ENCODE measurements at places on chromosomes 2 and 18. TPM values are rescaled to one million over a fixed set of nuclear protein-coding genes. Genes with fewer than 3 reads are reported as not detected.

DNA sequence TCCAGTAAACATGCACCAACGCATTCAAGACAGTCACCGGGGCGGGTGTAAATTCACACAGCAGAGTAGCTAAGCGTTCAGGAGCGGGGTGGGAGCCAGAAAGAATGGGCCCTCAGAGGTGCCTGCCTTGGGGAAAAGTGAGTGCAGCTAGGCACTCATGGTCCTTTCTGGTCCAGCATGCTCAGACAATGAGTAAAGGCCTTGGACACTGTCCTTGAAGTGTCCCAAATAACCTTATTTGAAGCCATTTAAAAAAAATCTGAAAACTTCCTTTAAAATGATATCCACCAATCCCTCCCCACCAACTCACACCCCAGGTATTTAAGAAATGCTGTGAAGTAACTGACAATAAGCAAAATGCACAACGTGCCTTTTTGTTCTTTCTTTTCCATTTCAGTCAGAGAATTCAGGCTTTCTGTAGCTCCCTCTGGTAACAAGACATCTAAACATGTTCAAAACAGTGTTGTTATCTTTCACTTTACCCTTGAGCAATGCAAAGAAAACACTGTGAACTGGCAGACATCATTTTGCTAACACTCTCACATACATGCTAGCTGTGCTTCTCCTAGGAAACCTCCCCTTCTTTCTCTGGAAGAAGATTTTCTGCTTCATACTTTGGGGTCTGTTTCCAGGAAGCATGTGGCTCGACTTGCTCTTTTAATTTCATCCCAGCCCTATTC, 445.1 kb upstream of the SPRED2 start:
- no peak for DNase-seq

DNA sequence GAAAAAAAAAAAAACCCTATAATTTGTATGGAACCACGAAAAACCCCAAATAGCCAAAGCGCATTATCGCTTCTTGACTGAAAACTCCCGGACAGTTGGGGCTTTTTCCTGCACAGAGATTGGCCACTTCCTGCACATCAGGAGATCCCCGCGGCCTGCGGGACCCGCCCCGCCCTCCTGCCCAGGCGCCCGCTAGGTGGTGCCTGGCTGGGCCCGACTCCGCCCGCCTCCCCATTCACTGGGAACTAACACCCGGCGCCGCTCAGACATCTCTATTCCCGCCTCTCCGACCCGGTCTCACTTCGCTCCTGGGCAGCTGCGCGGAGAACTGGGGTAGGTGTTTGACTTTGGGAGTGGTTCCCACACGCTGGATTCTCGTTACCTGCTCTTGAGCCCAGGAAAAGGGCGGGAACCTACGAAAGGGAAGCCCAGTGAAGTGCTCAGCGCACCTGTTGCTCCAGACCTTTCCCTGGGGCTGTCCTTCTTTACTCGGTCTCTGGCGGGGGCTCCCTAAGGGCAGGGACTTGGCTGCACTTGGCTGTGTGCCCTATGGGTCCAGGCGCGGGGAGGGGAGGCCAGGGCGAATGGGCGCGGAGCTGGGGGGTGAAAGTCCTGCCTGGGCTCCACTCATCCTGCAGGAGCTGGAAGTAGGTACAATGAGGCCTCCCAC, at the start of gene HMSD:
Gene HMSD, plus strand, starts transcription at position 234 of the 670 bp plus-strand sequence. CDS start 4,155 bp downstream, outside the sequence.
- no peak for DNase-seq

- DNase-seq: no peak
These were observed 267.1 kb downstream of the PRKCE start for GRCh38 chr2:45918463-45919159.

The TMEM169 gene
- not detected for total RNA-seq

- no peak for DNase-seq
These were observed 2.6 kb upstream of the CYP26B1 start for GRCh38 chr2:72150157-72150860.

DNA sequence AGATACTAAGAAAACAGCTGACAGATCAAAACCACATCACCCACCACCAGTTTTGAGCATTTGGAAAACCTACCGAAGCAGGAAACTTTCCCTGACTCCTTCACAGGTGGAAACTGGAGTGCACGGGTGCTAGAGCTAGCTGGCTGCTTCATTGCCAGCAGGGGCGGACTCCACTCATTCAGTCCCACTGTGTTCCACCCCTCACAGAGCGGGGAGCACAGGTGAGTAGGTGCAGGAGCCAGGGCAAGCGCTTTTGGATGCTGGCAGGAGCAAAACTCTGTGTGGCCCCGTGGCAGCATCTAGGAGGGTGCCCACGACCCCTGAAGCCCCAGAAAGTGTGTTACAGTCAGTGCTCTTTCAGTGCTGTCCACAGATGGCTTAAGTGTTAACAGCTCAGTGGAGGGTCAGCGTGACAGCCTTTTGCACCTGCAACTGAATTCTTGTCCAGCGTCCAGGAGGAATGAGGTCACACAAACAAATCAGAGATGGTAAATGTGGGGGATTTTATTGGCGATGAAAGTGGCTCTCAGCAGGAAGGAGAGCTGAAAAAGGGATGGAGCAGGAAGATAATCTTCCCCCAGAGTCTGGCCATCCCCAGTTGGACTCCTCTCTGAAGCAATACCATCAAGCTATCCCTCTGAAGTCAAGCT, 71.1 kb downstream of the TMEM163 start:
- no peak for DNase-seq

GRCh38 chr2:101277111-101277510, 24.4 kb downstream of the CNOT11 start:
- no peak for DNase-seq

The GPR75 gene
- 1.1 TPM for total RNA-seq

GRCh38 chr2:175476948-175477347, 295.4 kb upstream of the ATP5MC3 start:
- DNase-seq: no peak

The GPAT2 gene
- total RNA-seq: 0.62 TPM

- DNase-seq: no peak
These were observed 74.6 kb upstream of the LAPTM4A start for GRCh38 chr2:20126040-20126439.

DNA sequence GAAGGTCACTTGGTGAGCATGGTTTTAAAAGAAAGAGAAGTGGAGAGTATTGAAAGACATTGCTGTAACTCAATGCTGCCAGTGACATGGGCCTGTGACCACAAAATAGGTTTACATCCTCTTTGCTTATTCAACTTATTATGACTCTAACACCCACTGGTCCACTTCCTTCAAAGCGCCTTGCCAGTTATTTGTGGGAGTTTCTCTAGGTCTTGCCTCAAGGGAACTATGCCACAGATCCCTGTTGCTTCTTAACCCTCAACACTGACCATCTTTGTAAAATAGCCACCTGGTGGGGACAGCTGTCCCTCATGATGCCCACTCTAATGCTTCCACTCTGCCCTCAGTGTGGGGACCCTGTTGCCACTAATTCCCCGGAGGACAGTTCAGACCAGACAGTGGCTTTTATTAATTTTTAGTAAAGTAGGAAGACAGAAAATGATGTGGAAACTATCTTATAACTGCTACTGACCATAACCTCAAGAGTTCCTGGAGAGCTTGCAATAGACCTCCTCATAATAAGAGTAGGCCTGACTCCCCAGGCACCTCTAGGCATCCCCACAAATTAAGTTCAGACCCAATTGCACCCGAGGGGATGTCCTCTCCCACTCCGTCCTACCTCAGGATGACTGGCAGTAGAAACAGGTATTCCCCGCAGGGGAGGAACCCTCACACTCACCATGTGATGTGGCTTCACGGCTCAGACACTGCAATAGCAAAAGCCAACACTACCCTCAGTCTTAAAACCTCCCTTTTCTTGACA, 31.3 kb upstream of the SLC25A52 start:
- no peak for DNase-seq

DNA sequence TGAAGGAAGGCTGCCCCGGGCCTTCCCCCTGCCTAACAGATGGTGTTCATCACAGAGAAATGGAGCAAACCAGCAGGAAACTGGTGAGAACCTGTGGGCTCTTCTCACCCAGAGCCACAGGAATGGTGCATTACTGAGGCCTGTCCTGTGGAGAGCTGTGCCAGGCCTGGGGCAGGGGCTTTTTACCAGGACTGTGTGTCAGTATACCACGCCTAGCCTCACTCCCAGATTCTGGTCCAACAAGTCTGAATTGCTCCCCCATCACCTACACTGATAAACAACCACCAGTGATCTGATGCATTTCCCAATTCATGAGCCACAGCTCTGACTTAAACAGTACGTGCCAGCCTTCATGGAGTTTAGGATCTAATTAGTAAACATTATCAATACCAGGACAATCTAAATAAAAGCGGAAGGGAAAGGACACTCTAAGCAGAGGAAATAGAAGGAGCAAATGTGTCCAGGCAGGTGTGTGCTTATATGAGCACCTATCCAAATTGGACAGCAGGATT, 8.9 kb upstream of the DGUOK start:
- no peak for DNase-seq

GRCh38 chr2:146388757-146389156, 1456.1 kb upstream of the ACVR2A start:
- no peak for DNase-seq

- DNase-seq: no peak
These were observed 50.7 kb downstream of the MYO7B start for GRCh38 chr2:127586136-127586535.

GRCh38 chr2:23401427-23402204, 16.6 kb downstream of the KLHL29 start:
- no peak for DNase-seq

GRCh38 chr2:156396126-156396525, 40.1 kb upstream of the GPD2 start:
- DNase-seq: no peak

DNA sequence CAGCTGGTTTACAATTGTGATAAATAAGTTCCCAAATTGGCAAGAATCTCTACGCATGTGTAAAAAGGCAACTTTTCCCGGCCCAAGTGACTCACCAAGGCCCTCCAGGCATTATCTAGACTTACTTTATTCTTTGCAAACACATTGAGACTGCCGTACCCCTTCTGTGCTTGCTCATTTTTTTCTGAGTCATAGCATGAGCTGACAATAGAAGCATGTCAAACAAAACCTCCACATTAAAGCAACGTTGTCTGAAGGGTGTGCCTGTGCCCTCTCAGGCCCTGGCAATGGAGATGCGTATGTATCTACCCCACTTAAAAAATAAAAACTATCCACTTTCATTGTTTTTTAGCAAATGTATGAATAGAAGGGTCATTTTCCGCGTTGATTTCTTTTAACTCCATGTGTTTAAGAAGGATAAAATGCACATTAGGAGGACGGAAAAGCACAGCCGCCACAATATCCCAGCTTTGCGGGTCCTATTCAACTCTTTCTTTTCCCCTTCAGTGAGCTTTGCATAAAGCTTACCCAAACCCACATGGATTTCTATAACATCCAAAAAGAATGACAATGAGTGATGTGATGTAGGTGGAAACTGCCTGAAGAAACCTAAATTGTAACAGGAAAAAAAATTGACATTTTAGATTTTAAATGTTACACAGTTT, 298.2 kb downstream of the CDCA7 start:
- no peak for DNase-seq

The SULT1C4 gene
- 1.2 TPM for total RNA-seq

- DNase-seq: no peak
These were observed 68.1 kb upstream of the SPRED2 start for GRCh38 chr2:65500310-65501040.

DNA sequence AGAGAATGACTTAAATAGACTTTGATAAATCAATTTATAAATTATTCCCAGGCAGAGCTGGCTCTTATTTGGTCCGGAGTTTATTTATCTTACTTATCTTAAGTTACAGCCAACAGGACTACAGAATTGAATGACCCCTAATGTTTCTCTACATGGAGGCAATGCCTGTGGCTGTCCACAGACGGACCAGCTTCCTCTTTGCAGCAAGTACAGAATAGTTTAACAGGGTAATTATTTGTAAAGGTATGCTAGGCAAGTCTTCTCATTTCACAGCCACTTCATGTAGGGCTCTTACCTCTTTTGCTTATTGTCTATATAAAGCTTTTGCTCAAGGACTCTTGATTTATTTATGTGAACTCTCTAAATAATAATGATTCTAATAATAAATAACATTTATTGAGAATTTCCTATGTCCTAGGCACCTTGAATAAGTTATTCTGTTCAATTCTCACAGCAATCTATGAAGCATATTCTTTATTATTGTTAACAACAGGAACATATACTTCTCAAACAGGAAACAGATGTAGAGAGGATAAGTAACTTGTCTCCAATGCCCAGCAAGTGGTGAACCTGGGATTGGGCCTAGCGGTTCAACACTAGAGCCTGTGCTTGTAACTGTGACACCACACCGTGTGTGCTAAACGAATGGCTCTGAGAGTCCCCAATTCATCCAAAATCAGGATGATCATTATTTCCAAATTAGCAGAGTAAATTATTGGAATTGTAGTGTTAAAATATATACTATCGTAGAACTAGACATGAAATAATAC, 58.8 kb upstream of the NXPH2 start:
- no peak for DNase-seq

DNA sequence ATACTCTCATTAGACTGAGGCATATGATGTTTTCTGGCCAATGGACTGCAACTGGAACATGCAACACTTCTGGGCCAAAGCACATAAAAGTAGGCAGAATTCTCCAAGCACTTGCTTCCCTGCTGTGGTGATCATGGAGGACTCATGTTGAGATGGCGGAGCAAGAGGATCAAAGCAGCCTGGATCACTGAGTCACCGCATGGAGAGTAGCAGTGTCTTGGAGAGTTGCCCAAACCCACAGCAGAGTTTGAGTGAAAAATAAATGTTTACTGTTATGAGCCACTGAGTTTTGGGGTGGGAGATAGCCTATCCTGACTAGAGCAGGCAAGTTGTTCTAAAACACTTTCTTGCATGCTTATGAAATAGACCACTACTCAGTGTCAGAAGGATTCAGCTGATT, 359.5 kb downstream of the ZNF521 start:
- DNase-seq: no peak

The SRD5A2 gene
- not detected for total RNA-seq

GRCh38 chr18:45920367-45920766, 46.8 kb downstream of the EPG5 start:
- DNase-seq: no peak

The PROKR1 gene
- not detected for total RNA-seq

The CPLX4 gene
- not detected for total RNA-seq

The UGT1A8 gene
- 1.7 TPM for total RNA-seq

DNA sequence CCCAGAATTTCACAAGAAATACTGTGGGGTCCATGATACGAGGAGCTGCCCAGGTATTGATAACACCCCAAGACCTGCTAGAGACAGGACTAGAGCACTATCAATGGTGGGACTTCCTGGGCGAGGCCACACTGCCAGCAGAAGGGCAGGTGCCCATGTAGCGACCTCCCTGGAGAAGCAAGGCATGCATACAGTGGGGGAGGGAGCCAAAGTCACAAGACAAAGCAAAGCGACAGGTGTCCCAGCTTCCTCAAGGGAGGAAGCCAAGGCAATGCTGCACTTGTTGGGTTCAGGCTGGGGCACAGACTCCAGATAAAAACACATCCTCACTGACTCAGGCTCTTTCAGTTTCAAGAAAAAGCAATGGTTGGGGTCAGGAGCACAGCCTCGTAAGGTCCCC, 7.5 kb downstream of the CD207 start:
- no peak for DNase-seq

- DNase-seq: no peak
These were observed 73.7 kb upstream of the DNAJC10 start for GRCh38 chr2:182642328-182642727.

GRCh38 chr2:10274376-10274775, 28.3 kb upstream of the HPCAL1 start:
- DNase-seq: no peak
